ENCODE measurements at places on chromosomes 2 and 18.

- H3K4me1 ChIP-seq = no peaks in the 10 kb centered on the region
- no peak overlapping the region for H3K27ac ChIP-seq
- no peaks in the 10 kb centered on the region for H3K36me3 ChIP-seq
- peaks cover 18% of the 10 kb centered on the region for H3K27me3 ChIP-seq
- no peak for DNase-seq
- H3K4me3 ChIP-seq = no peak overlapping the region
These were observed 307.9 kb downstream of the CLIP4 start for GRCh38 chr2:29423061-29423666.

DNA sequence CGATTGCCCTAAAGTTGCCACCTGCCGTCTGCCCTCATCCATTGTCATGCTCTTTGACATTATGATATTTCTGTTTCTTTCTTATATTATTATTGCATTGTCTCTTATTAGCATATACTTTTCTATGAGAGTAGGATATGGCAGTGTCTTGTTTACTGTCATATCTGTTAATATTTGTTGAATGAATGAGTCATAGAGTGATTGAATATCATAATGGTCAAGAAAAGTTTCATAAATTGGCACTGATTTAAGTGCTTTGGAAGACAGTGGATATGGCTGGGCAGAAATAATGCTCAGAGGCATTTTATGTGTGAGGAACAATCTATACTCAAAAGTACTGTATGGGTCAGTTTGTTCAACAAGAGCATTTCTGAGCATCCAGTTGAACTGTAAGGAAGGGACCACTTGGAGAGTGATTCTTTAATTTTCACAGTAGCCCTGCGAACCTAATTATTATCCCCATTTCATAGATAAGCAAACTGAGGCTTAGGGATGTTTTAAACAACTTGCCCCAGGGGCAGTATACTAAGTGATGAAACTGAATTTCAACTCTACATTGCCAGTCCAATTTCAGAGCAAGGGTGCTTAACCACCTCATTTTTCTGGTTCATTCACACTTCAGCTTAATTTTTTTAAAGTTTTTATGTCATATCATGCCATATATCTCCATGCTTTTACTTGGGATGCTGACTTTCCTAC lies 175.5 kb upstream of the FOSL2 start:
- no peaks in the 10 kb centered on the region for H3K4me1 ChIP-seq
- H3K36me3 ChIP-seq = no peaks in the 10 kb centered on the region
- H3K27me3 ChIP-seq = no peaks in the 10 kb centered on the region
- H3K27ac ChIP-seq = no peak overlapping the region
- no peak overlapping the region for H3K4me3 ChIP-seq
- DNase-seq = no peak

- H3K36me3 ChIP-seq = no peaks in the 10 kb centered on the region
- H3K27me3 ChIP-seq = no peaks in the 10 kb centered on the region
- peak overlapping the region; percentile 99 for H3K27ac ChIP-seq
- no peak for DNase-seq
- peak overlapping the region; percentile 57 for H3K4me3 ChIP-seq
These were observed 46.6 kb upstream of the HNRNPA3 start for GRCh38 chr2:177165721-177166711.

GRCh38 chr2:86020984-86021383 lies 84.7 kb downstream of the POLR1A start:
- DNase-seq = no peak
- no peak overlapping the region for H3K27ac ChIP-seq
- no peaks in the 10 kb centered on the region for H3K27me3 ChIP-seq
- no peaks in the 10 kb centered on the region for H3K4me1 ChIP-seq
- H3K36me3 ChIP-seq = no peaks in the 10 kb centered on the region

DNA sequence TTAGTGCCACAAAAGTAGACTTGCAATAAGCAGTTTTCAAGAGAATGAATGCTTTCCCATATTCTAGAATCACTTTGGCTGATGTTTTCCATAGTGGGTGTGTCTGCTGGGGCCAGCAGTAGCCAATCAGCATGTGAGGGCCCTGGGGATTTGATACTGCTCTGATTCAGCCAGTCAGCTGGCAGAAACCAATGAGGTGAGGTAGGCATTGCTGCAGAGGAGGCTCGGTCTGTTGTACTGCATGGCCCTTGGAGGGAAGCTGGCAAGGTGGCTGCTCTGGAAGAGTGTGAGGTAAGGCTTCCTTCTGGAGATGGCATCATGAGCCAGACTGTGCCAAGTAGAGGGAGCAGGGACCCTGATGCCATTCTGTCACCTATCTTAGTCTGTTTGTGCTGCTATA lies 22.7 kb downstream of the TMEM87B start:
- no peak overlapping the region for H3K27ac ChIP-seq
- no peaks in the 10 kb centered on the region for H3K4me1 ChIP-seq
- H3K36me3 ChIP-seq = 0 out of 2 replicates have a peak, but pooled peaks cover 3% of the 10 kb centered on the region
- H3K4me3 ChIP-seq = no peak overlapping the region
- DNase-seq = no peak
